ENCODE measurements at places on chromosomes 4 and X.

- no peak for DNase-seq
These were observed 212.9 kb downstream of the NSUN7 start for GRCh38 chr4:40962551-40963180.

DNA sequence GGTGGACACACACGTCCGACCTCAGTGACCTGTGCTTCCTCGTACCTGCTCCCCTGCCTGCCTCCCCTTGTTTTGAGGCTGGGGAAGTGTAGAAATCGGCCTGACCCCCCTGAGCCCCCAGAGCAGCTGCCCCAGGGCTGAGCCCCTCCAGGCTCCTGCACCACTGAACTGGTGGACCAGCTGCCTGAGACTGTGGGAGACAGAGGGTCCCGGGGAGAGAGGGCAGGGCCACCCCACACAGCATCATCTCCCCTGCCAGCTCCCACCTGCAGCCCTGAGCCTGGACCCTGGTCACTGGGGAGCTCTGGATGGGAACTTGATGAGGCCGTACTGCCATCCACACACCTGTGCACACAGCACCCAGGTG, 15.0 kb upstream of the NAT8L start:
- no peak for DNase-seq

GRCh38 chr4:110480031-110480549, 4.1 kb downstream of the ENPEP start:
- DNase-seq: no peak

DNA sequence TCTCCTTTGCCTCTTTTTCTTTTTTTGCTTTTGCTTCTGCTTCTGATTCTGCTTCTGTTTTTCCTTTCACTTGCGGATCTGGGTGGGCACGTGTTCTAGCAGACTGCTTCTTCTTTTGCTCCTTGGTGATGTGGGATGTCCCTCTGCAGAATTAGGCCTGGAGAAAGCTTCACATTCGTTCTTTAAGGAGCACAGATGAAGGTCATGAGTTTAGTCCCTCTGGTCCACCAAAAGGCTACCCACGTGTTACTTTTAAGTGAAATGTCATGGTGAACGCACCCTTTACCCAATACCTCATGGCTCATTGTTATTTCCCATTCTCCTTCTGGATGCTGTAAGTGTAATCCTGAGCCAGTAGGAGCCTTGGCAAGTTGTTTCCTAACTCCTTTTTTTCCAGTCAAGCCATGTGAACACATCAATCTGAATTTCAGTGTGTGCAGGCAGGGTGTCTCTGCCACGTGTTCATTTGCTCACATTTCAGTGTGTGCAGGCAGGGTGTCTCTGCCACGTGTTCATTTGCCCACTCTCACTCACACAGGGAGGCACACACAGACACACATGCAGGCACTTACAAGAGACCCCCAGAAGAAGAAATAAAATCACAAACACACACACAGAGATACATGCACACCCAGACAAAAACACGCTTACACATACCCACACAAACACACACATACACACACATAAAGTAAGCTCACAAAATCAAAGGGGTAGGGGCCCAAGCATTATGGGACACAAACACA, 36.9 kb downstream of the NBDY start:
- DNase-seq: no peak

DNA sequence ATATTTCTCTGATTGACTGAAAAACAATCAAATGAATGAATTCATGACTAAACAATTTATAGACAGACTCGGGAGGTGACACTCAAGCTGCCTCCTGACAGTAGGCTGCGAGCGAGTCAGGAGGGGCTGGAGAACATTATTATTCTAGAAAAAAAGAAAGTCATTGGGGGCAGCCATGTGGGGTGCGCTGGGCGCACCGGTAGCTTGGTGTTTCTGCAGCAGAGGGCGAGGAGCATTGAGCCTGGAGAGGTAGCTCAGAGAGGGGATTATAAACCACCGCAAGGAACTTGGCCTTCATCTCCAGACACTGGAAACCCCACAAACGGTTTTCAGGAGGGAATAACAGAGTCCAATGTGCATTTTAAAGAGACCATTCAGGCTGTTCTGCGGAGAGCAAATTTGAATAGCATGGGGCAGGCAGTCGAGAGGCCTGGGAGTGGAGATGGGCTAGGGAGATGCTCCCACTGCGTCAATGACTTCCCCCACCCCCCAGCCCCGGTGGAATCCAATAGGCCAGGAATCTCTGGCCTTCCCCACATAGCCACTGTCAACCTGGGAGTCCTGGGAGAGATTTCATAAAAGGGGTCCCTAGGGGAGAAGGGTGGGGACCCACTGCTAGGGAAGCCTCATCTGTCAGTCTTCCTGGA, 168.3 kb downstream of the BCOR start:
- no peak for DNase-seq

- no peak for DNase-seq
These were observed 19.7 kb upstream of the SULT1B1 start for GRCh38 chr4:69780141-69780540.

DNA sequence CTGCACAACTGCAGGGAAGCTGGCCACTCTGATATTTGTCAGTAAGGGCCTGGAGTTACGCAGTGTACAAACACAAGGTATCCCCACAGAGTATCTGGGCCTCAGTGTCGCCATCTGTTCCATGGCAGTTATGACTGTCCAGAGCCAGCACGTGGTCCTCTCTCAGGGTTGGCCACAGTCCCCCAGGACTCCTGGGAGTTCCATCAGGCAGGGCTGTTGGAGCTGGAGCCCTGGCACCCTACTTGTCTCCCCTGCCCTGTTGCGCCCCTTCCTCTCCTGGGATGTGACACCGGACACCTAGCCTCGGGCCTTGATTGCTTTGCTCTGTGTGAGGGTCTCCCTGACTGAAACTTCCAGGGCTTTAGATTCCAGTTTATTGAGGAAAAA, 8.4 kb downstream of the HTRA3 start:
- DNase-seq: no peak

DNA sequence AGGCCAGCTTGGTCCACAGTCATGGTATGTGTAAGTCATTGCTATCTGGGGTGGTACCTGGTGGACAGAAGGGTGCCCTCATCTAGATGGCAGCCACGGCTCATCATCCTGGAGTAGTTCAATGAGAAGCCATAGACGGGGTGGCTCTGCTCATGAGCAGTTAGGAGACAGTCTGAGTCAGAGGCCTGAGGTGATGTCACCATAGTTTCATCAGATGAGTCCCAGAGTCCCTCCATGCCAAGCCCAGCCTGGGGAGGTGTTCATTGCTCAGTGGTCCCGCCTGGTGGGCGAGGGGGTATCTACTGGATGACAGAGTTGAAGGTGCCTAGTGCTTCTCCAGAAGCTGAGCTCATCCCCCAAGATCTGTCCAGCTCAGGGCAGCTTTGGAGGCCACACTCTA, 49.8 kb downstream of the DLG3 start:
- DNase-seq: no peak
